ENCODE measurements at places on chromosomes 7 and 10.

DNA sequence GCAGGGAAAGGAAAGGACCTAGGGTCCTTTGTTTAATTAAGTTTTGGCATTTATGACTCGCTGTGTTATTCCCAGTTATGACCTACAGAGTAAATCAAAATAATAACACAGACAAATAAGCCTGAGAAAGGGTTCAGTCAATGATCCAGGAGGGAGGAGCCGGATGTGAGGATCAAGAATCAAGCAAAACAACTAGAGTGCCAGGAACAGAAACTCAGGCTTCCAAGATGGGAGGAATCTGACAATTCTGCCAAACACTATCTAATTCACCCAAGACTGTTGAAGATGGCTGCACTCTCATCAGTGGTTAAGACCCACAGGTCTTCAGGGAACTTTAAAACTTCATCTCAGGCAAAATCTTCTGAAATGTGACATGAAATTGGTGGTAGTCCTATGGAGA is 50.3 kb upstream of the PIP4K2A start:
- no peak for DNase-seq

- DNase-seq, result no peak
Measured at GRCh38 chr10:11871466-11871865, 48.3 kb downstream of the PROSER2 start.

DNA sequence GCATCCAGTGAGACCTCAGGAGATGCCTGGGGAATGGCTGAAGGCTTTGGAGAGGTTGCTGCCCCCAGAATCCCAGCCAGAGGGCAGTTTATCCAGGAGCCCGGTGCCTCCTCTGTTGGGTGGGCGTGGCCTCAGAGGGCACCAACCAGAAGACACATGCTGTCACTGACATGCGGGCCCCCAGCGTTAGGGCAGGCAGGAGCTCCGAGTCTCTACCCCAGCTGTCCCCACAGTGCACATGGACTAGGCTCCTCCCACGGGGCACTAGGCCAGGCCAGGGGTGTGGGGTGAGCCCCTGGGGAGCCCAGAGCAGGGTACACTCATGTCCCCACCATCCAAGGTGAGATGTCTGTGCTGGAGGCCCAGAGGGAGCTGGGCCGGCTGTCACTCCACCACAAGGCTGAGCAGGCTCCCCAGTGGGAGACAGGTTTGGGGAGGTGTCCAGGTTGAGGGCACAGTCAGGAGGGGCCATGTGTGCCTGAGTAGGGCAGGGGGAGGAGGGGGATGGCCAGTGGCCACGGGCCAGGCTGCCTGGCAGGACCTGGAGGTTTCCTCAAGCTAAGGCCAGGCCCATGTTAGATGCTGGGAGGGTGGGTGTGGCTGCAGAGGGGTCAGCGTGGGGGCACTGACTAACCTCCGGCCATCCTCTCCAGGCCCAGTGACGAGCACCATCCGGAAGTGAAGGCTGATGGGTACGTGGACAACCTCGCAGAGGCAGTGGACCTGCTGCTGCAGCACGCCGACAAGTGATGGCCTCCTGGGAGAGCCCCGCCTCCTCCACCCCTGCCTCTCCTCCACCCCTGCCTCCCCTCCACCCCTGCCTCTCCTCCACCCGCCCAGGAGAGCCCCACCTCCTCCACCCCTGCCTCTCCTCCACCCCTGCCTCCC is 131.3 kb downstream of the FAM53B start:
- DNase-seq, result no peak

DNA sequence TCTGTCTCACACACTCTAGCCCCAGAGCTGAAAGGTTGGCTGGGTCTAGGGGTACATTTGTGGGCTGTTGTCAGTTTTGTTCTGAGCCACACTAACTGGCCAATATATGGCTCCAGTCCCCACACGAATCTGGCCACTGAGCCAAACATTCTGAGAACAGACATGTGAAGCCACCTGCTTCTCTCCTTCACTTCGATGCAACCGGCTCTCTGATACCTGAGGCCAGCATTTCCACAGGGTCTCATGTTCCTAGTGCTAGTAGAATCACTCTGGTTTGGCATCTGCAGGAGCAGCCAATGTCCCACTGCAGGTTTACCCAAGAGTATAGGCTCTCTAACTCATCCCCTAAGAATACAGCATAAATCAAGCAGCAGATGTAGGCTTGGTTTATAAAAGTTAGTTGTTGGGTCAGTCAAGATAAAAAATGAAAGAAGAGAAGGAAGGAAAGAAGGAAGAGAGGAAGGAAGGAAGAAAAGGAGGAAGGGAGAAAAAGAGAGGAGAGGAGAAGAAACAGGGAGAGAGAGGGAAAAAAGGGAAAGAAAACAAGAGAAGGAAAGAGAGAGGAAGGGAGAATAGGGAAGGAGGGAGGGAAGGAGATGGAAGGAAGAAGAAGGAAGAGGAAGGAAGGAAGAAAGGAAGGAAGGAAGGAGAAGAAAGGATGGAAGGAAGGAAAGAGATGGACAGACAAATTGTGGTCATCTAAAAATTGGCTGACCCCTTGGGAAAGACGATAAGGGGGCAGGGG is 75.1 kb downstream of the STRA8 start:
- DNase-seq, result no peak

DNA sequence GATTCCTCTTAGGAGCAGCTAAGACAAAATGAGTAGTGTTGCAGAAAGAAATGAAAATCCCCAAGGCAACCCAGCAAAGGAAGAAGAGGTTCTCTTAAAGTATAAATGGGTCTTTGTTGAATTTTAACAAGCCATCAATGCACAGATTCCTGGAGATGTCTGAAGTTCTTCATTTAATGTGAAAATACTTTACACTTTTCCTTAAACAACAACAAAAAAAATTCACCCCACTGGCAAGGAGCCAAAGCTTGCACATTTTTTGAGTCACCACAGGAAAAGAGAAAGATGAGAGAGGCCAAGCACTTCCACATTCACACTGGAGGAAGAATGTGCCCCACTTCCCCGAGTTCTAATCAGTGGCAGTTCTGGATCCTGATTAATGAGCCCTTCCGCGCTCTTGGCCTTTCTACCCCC is 286.4 kb upstream of the MEOX2 start:
- no peak for DNase-seq

GRCh38 chr7:118844748-118845147 is 620.2 kb downstream of the ANKRD7 start:
- no peak for DNase-seq

DNA sequence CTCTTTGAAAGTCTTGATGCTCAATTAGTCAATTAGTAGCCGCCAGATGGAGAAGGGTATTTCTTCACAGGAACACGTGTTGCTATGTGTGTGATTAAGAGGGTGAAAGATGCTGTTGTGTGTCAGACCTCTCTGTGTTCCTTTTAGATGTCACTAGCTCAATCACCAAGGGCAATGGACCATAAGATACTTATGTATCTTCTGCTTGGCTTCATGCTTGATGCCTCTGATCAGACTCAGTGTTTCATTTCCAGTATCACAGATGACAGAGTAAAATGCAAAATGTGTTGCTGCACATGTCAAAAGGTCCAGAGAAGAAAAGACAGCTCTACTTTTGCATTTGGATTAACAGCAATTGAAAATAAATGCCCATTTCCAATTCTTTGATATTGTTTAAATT is 865.9 kb downstream of the CNTNAP2 start:
- DNase-seq, result no peak

- no peak for DNase-seq
Measured at GRCh38 chr7:130371046-130371445, 9.2 kb upstream of the CPA1 start.

- no peak for DNase-seq
Measured at GRCh38 chr7:44148166-44148565, 7.0 kb upstream of the MYL7 start.

- no peak for DNase-seq
Measured at GRCh38 chr10:100909501-100910263, 3.1 kb upstream of the SLF2 start.

DNA sequence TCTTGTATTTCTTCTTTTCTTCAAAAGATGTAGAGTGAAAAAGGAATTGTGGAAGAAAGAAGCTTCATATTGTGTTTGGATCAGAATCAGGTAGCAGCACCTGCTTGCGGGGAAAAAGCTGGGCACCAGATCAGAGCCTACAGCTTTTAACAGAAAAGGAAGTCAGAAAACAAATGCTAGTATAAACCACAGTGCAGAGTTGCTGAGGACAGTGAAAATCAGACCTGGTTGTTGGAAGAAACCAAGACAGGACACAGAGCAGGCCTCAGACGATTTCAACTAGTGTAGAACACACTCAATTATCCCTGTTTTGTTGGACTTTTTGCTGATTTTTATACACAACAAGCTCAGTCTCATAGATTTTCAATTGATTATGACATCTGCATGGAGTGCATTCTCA is 221.4 kb downstream of the PTN start:
- DNase-seq, result no peak

- no peak for DNase-seq
Measured at GRCh38 chr7:31059551-31059950, 7.4 kb downstream of the ADCYAP1R1 start.

- no peak for DNase-seq
Measured at GRCh38 chr10:69734797-69735468, 66.8 kb upstream of the COL13A1 start.

GRCh38 chr7:46494028-46494427 is 573.0 kb upstream of the IGFBP3 start:
- no peak for DNase-seq

- DNase-seq, result no peak
Measured at GRCh38 chr10:132722394-132723329, 63.3 kb downstream of the NKX6-2 start.

DNA sequence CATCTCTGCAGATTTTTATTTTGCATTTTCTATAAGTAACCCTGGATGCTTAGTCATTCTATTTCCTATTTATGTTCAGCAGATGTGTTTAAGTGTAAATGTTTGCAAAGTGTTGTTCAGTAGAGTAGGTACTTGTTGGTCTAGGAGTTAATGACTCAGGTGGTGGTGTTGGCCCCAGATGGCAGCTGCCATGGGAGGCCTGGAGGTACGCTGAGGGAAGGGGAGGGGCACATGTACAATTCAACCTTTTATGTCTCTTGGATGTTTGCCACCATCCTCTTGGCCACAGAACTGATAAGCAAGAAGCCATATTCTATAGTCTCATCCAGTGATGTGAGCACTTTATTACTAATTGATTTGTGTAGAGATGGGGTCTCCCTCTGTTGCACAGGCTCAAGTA is 68.1 kb upstream of the SLC39A12 start:
- DNase-seq, result no peak

GRCh38 chr10:74079936-74080590 is 70.6 kb downstream of the AP3M1 start:
- DNase-seq, result no peak

GRCh38 chr7:51059504-51060142 is 257.0 kb downstream of the COBL start:
- no peak for DNase-seq

DNA sequence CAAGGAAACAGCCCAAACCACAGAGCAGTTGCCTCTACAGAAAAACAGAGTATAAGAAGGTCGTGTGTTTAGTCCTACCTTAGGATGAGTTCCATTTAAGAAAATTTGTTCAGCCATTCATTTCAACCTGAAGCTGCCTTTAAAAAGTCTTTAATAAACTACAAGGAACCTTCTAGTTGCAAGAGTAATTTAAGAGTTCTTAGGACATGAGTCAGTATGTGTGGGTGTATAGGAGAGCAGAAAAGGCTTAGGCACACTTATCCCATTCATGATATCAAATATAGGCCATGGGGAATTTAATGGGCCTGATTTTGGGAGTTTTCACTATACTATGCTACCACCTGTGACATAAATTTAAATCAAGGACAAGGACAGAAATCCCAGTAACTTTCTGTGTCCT is 496.8 kb downstream of the TFEC start:
- no peak for DNase-seq

DNA sequence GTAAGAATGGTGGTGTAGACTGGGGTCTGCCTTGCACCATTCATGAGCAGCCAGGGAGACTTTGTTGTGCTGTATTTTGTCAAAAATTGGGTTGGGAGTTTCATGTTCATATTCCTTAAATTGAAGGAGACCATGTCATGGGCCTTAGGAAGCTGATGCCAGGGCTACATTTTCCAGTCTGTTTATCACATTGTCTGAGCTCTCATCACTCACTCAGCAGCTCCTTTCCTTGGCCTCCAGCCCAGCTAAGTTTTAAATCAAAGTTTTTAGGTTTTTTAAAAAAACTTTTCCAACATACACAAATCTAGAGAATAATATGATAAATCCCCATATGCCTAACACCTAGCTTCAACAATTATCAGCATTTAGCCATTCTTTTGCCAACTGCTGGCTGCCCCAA is 12.6 kb upstream of the FAM13C start:
- DNase-seq, result no peak

GRCh38 chr10:133405272-133405671 is 11.3 kb downstream of the MTG1 start:
- DNase-seq, result no peak

DNA sequence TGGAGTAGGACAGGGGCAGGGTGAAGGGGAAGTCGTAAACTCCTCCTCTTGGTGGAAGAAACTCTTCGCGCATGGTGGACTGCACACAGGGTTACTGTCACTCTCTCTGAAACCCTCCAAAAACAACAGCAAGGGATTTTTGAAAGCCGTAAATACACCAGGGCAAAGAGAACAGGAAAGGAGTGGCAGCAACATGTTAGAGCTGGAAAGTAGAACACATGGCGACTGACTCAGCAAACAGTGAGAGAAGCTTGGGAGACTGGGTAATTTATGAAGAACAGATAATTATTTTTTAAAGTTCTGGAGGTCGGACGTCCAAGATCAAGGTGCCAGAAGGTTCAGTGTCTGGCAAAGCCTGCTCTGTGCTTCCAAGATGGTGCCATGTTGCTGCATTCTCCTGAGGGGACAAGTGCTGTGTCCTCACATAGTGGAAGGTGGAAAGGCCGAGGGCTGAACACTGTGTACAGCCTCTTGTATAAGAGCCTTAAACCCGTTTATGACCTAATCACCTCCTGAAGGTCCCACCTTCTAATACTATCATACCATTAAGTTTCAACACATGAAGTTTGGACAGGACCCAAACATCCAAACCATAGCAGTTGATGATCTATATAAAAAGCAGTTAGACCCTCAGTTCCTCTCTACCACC is 22.5 kb upstream of the C10orf53 start:
- no peak for DNase-seq

- DNase-seq, result no peak
Measured at GRCh38 chr7:84277628-84278224, 83.1 kb upstream of the SEMA3A start.

DNA sequence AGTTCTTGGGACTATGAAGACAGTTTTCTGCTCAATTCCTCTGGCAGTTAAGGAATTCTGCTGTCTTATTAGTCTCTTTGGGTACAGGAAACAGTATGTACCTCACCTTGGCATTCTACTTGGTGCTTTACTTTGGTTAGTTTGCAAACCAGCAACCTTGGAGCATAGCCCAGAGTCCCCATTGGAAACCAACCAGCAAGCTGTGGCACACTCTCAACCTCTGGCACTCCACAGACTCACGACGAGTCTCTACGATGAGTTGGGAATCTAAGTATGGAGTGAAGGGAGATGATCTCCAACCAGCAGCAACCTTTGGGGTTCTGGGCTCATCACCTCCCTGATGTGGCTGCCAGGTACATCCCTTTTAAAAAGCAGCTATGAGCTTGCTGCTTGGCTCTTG is 43.8 kb downstream of the TPK1 start:
- no peak for DNase-seq

DNA sequence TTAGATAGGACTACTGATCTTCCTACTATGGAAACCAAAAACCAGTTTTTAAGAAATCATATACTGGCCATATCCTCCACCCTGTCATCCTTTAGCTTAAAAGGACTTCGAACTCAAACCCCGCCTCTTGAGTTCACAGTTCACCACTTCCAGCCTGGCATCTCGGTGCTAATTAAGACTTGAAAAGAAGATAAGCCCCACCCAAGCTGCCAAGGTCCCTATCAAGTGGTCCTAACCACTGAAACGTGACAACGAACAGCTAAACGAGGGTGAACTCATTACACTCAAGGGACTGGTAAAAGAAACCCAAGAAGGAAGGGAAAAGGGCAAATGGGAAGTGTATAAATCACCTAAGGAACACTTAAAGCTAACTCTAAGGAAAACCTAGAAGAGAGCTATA is 16.1 kb downstream of the COL17A1 start:
- DNase-seq, result no peak
